ENCODE measurements at places on chromosomes 1 and 21.

DNA sequence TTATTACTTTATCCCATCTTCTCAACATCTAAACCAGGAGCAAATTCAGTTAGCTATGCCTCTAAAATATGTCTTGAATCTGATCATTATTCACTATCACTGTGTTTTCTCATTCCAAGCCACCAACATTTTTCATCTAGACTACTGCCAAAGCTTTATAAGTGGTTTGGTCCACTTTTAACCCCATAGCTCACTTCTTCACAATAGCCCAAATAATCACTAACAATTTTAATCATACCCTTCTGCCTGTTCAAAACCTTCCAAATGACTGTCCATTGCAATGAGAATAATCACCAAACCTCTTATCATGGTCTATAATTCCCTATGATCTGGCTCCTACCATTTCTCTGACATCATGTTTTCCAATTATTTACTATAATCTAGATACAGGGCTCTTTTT is 149.8 kb upstream of the ZNHIT6 start:
- DNase-seq, result no peak

DNA sequence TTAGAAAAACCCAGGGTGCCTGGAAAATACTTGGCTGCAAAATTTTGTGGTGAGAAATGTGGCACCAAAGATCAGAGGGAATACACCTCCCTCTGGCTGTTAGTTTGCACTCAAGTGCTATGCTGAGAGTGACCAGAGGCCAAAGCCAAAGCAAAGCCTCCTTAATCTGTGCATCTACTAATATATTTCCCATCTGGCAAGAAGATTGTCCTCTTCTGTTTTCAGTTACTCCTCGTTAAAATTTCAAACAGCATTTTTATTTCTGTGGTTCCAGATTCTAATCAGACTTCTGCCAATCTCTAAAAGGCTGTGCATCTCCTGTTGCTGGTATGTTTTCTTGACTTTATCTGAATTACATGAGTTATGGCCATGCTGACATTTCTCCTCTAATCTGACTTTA is 327.4 kb downstream of the TBX15 start:
- no peak for DNase-seq

DNA sequence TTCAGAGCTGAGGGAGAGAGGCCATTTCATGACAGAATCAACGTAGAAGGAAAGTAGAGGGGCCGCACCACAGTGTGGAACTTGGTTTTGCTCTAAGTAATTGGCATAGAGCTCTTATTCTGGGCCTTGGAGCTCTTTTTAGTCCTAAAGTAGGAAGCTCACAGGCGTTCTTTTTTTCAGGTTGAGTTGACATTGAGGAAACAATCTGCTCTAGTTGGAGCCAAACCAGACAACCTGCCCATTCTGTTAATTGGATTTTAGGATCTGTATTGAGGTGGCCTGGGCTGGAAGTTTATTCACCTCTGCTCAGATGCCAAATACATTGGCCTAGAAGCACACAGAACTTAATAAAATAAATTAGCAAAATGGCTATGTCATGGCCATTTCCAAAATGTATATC is 1093.9 kb downstream of the ADGRL2 start:
- no peak for DNase-seq

GRCh38 chr1:246437961-246438360 is 69.1 kb downstream of the SMYD3 start:
- DNase-seq, result no peak

- DNase-seq, result no peak
Measured at GRCh38 chr1:116175611-116176010, 64.4 kb downstream of the MAB21L3 start.

DNA sequence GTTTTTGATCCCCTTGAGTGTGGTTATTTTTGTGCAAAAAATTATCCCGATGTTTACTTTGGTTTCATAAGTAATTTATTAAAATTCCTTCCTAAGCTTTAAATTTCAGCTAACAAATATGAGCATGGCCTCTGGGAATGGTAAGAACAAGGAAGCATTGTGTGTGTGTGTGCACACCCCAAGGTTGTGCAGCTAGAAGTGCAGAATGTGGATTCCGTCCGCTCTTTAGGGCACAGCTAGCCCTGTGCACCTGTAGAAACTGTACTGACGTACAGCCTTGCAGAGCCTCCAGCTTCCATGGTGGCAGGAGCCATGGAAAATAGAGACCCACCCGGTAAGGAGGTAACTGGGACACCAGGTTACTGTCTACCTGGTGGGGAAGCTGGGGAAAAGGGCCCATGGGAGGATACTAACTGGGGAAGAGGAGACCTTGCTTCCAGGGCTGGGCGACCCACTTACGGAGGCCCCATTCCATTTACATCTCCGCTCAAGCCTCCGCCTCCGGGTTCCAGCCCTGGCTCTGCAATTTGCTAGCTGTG is 54.7 kb downstream of the B3GALT5 start:
- no peak for DNase-seq

DNA sequence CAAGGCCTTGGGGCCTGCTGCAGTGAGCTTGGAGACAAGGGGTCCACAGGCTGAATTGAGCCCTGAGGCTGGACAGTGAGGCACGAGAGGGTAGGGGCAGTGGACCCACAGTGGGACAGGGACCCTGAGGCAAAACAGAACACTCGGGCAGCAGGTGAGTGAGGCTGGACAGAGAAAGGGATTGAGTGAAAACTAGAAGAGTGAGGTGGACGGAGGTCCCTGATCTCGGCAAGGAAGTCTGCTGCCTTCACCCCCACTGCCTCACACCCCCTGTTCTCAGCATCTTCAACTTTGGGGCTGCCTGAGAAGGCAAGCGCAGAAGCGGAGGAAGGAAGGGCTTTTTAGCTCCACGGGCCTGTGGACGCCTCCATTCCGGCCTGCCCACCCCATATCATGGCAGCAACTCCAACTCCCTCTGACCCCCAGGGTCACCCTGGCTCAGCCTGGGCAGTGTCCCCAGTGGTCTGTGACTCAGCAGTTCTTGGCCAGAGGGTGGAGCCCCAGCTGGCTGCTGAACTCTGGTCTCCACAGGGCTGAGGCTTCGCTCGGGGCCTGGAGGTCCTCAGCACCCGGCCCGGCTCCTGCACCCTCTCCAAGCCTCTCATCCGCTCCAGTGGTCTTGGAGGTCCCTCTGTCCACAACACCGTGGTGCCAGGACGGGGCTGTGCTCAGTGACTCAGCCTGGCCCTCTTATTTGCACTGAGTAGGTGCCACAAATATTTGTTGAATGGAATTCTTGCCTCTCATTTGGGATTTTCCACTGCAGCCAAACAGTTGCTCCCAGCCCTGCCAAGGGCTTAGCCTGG is 60.0 kb upstream of the EPS8L3 start:
- DNase-seq, result no peak

- no peak for DNase-seq
Measured at GRCh38 chr1:97105531-97105930, 383.9 kb downstream of the PTBP2 start.

- no peak for DNase-seq
Measured at GRCh38 chr1:30191154-30191702, 532.2 kb downstream of the MATN1 start.

DNA sequence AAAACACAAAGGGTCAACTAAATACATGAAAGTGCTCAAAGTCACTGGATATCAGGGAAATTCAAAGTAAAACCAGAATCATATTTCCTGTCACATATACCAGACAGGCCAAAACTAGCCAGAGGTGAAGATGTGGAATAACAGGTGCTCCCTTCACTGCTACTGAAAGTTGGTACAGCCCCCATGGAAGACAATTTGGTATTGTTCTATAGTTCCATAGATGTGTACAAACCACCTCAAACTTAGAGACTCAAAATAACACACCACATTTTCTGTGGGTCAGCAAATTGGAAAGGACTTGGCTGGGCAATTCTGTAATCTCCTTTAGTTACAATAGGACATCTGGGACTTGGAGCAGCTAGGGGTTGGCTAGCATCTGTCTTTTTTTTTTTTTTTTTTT is 24.5 kb upstream of the SOAT1 start:
- no peak for DNase-seq

- DNase-seq, result no peak
Measured at GRCh38 chr1:180310095-180310494, 80.0 kb downstream of the LHX4 start.

- no peak for DNase-seq
Measured at GRCh38 chr1:183185941-183186490, at the start of gene LAMC2. LAMC2 (plus strand) TSS chr1:183186264; CDS start chr1:183186353, 89 bp downstream.

DNA sequence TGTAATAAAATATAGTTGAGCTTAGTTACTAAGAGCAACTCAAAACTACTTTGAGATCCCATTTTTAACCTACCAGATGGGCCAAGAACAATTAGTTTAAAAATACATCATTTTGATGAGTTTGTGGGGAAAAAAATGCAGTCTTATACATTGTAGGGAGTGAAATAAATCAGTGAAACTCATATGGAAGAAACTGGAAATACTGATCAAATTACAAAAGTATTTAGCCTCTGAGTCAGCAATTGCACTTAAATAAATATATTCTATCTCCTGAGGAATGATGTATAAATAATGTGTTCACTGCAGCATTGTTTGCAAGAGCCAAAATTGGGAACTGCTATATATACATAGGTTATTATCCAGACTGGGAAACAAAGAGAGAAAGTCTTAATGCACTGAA is 4.6 kb upstream of the SMCP start:
- DNase-seq, result no peak

DNA sequence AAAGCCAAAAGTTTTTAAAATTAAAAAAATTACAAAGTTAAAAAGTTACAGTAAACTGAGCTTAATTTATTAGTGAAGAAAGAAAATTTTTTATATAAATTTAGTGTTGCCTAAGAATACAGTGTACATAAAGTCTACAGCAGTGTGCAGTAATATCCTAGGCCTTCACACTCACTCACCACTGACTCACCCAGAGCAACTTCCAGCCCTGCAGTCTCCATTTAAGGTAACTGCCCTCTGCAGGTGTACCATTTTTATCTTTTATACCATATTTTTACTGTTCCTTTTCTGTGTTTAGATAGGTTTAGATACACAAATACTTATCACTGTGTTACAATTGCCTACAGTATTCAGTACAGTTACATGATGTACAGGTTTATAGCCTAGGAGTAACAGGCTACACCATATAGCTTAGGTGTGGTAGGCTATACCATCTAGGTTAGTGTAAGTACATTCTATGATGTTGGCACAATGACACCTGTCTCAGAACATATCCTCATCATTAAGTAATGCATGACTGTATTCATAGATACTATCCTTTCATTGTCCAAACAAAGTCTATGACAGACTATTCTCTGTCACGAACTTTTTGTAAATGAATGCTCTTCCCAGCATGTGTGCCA is 78.6 kb upstream of the PBX1 start:
- no peak for DNase-seq

- DNase-seq, result no peak
Measured at GRCh38 chr1:39159224-39160036, 45.1 kb upstream of the MACF1 start.

DNA sequence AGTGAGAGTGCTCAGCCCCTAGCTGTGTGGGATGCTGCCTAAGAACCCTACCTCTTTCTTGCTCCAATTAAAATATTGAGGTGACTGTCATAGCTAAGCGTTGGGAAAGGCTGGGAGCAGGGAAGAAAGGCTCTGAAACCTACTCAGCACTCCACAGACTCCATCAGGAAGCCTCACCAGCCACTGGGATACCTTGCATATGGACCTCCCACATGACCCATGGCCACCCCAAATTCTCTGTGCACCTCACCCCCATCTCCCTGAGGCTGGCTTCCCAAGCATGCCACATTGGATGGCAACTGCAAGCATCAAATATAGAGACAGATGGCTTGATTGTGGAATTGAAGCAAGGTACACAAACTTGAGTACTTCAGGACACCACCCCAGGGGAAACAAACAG is 41.8 kb downstream of the FLVCR1 start:
- DNase-seq, result no peak

DNA sequence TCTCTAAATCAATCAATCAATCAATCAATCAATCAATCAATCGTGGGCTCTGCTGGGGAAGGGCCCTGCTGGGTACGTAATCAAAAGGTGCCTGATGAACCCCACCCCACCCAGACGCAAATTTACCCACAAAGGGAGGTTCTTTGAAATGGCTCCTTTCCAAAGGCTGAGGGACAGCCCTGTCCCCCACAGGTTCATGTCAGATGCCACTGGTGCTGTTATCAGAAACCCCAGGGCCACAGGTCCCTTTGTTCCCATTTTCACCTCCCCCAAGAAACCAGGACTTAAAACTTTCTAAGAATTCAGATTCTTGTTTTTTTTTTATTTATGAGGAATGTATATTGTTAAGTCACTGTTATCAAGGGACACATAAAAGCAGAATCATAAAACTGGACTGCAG is 14.2 kb downstream of the CHRNB2 start:
- no peak for DNase-seq

DNA sequence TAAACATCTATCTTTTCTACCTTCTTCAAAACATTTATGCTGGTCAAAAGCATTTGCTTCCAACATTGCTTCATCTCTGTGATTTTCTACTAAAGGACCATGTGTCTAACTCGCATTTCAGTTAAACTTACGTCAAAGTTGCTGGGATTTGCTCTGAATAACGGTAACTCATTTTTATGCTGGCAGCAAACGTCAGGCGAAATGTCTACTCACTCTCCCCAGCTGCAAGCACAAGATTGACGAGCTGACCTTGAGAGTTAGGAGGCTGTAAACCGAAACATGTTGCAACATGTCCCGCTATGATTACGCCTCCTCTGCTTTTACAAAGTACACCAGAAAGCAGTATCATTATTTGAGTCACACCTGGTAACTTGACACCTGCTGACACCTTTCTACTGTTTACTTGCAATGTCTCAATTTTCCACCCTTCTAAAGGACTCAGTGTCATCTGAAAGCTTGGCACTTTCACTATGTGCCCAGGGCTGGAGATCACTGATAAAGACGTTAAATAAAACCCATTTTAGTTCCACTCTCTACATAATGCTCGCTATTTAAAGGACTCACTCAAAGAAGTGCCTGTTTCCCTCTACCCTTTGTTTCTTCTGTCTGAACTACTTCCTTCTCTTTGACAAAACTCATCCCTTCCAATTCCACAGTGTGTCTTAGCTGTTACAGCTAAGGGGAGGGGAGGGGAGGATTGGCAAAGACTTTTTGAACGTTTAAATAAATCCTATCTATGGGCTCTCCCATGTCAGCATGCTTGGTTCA is 111.9 kb downstream of the PTPN14 start:
- peak; percentile 21 for DNase-seq

DNA sequence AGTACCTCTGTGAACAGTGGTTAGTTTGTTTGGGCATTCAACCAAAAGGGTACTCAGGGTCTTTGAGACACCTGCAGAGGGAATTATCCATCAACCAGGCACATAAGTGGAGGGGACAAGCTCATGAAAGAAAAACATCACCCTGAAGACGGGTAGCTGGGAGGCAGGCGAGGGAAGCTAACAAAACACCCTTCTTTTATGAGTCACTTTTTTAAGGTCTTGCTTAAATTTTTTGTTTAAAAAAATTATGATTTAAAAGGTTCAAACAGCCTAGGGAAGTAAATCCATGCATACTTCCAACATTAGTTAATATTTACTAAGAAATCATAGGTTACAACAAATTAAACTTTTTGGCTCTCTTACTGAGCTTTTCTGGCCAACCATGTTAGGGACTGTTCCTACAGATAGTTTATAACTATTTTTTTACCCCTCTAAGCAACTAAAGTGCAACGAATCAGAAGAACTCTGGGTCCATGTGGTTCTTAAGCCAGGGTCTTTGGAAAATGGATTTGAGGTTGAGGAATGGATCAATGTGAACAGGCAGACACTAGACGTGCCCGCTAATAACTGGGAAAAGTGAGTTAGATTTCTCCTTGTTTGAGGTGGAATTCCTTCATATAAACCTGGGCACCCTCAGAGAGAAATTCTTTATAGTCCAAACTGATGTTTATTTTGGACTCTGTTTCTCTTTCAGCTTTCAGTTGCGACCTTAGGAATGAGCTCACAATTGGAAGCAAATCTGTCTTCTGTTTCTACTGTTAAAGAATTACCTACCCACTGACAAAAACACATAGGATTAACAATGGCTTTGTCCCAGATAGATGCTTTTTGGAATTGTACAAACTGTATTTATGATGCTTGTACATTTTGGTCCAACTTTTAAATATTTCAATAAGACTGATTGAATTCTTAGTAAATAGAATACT is 123.0 kb downstream of the LYPLAL1 start:
- DNase-seq, result no peak

Measured in GM12891 (cell line).